ENCODE measurements at places on chromosomes 3 and 15.

DNA sequence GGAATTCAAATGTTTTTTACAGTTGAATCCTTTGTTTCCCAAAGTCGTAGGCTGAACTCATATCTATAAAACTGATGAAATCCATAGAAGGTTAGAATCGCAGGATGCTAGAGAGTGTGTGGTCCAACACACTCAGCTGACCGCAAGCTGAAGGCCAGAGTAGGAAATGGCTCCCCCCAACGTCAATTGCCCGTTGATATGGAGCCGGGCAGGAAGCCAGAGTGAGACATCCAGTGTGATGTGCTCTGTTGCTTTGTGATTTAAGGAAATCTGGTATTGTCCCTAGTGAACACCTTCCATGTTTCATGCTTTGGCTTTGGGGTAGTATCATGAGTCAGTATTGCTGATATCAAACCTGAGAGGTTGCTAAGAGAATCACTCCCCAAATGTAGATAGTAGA, 5.8 kb upstream of the MEX3B start:
- DNase-seq, result no peak

- no peak for DNase-seq
Observed at GRCh38 chr3:77039606-77040171, at the start of gene ROBO2. TSS of gene ROBO2 (plus strand) at chr3:77040099. CDS start at chr3:77040786, 687 bp downstream.

- no peak for DNase-seq
Observed at GRCh38 chr3:137835096-137835495, 71.0 kb downstream of the SOX14 start.

- DNase-seq, result no peak
Observed at GRCh38 chr3:140574375-140574774, 103.5 kb upstream of the TRIM42 start.

DNA sequence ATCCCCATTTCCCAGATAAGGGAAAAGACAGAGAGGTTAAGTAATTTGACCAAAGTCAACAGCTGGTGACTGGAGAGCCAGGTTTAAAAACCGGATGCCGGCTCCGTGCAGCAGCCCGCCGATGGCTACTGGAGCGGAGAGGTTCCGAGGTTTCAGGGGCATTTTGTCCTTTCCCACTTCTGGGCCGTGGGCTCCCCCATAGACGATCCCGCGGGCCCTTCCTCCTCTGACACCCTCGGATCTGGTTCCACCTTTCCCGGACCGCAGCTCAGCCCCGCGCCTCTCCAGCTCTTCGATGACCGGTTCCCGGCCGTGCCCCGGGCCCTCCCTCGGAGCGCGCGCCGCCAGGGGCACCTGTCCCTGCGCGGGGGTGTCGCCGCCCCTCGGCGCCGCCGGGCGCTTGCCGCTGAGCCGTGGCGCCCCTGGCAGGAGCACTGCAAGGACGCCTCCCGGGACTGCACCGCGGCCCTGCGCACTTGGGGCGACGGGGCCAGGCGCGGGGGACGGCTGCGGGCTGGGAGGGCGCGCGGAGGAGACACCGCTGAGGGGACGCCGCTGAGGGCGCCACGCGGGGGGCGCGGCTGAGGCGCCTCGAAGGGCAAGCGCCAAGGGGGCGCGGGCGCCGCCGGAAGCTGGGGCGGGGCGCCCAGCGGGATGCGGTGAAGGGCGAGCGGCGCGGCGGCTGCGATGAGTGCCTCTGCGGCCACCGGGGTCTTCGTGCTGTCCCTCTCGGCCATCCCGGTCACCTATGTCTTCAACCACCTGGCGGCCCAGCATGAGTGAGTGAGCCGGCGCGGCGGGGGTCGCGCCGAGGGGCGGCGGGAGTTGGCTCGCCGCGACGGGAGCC, at the start of gene TM6SF1:
Gene TM6SF1, plus strand, starts transcription at position 652 of the 847 bp plus-strand sequence. Its CDS starts 36 bp downstream, at position 688.
- DNase-seq, result no peak

DNA sequence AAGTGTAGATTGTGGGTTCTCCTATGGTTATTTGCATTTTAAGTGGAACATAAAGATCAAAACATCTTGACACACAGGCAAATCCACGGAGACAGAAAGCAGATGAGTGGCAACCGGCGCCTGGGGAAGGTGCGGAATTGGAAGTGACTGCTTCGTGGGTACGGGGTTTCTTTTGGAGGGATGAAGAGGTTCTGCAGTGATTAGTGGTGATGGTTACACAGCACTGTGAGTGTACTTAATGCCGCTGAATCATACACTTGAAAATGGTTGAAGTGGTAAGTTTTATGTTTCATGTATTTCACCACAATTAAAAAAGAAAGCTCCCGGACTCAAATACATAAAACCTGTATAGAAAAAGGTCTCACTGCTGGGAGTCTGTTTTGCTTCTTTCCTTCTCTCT, 18.5 kb upstream of the VPS33B start:
- no peak for DNase-seq

DNA sequence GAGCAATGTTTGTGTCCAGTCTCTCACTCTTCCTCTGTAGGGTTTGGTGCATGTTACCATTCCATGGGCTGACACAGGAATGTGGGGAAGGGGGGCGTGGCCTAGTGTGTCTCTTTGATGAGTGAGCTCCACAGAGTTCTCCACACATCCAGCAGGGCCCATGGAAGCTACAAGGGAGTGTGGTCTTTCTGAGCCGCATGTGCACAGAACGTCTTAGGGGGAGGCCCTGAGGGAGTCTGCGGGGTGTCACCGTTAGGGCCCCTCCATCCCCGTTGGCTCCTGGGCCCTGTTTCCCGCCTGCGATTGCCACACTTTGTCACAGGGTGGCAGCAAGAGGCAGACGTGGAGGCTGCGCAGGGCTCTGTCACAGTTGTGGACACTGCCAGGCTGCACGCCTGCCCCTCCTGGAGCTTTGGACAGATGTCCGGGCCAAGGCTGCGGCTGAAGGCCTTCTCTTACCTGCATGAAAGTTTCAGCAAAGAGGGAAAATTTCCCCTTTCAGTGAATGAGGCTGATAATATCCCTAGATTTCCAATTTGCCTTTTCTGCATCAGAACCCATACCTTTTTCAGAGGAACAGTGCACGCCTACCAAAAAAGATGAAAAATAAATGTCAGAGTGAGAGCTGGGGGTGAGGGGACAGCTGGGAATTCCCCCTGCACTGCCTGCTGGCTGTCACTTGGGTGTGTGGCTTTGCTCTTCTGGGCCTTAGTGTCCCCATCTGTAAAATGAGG, 24.3 kb downstream of the CACNA2D3 start:
- DNase-seq, result no peak

DNA sequence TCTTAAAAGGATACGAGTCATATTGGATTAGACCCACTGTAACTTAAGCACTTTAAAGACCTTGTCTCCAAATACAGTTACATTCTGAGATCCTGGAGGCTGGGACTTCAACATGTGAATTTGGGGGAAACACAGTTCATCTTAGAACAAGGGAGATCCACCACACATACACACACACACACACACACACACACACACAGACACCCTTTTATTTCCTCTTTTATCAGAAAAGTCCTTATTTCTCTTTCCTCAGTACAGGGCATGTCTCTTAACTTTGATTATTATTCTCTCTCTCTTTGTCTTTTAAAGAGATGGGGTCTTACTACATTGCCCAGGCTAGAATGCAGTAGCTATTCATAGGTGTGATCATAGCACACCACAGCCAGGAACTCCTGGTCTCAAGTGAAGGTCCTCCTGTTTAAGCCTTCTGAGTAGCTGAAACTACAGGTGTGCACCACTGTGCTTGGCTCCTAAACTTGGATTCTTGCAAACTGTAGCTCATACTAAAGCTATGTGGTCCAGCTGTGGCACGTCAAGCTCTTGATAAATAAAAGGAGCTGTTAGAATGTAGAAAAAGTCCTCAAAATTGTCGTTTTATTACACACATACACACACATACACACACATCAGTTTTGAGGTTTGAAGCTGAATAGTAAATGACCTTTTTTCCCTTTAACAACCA, 7.4 kb downstream of the GOLM2 start:
- no peak for DNase-seq

DNA sequence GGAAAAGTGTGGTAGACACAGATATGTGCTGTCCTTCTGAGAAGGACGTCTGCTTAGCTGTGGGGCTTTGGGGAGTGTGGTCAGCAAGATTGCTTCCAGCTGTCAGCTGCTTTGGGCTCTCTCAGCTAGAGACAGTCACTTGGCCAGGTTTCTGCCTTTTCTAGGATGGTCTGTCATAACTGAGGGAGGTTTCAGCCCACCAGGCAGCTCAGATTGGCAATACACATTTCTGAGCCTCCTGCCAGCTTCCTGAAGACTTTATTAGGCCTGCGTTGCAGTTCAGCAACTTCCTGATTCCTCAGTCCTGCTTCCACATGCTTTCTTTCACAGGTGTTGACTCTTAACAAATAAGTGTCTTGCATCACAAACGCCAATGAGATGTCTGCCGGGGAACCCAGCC, 286.5 kb downstream of the SQOR start:
- no peak for DNase-seq

DNA sequence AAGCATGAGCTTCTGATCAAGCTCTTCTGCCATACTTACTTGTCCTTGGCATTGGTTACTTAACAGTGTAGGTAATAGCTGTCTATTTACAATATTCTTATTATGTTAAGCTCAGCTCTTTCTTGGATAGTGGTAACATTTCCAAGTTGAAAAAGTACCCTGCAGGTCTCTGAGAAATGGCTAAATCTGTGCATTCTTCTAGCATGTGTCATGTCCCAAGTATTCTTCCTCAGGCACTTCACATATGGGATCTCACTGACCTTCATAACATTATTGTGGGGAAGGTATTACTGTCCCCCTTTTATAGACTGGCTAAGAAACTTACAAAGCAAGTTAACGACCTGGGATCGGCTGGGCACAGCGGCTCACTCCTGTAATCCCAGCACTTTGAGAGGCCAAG, 236.1 kb downstream of the RORA start:
- no peak for DNase-seq

DNA sequence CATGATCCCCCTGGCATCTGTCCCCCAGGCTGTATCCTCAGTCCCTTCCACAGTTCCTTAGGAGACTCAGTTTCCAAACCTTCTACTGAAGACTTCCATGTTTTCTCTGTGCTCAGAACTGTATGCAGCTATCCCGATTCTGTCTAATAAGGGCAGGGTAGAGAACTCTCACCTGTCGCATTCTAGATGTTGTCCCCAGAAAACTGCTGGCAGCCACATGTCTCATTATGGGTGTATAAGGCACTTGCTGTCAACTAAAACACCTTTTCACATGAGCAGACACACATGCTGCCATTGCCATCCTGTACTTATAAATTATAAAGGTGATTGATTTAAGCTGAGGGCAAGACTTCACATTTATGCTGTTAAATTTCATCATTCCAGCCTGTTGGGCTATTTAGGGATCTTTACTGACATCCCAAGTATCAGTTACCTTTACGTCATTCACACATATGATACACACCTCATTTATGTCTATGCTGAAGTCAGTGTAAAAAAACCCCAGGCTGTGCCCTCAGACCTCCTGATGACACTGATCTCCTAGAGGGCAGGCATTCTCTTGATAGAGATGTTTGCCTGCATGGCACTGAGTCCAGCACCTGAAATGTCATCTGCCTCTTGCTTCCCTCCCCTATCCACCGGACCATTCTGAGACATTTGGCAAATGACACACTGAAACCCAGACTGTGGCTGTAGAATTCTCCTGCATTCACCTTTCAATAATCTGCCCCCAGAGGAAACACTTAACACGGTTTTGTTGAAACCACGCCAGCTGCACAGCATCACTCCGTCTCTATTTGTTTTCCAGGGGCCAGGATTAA, 35.8 kb downstream of the BTD start:
- DNase-seq, result no peak

DNA sequence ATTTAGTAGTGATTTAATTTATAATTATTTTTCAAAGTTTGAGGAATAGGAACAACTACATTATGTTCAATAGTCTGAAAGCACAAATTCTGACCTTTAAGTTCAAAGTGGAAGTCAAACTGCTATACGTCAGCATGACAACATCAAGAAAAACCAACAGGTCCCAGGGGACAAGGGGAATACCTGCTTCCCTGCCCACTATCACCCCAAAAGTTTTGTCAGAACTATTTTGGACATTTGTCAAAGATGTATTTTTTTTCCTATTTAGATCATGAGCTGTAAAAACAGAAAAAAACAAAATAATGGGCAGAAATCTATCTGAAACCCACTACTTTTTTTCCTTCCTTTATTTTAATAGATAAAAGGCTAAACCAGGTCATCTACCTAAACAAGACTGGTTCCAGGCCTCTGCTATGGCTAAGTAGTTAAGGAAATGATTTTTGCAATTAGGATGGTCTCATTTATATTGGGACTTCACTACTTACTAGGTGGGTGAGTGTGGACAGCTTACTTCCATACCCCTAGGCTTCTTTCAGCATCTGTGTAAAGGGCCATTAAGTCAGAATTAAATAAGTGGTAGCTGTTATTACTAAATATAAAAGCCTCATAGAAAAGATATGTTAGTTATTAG, 746.3 kb downstream of the FHIT start:
- no peak for DNase-seq

GRCh38 chr3:38254872-38255271, 10.7 kb upstream of the SLC22A13 start:
- no peak for DNase-seq

DNA sequence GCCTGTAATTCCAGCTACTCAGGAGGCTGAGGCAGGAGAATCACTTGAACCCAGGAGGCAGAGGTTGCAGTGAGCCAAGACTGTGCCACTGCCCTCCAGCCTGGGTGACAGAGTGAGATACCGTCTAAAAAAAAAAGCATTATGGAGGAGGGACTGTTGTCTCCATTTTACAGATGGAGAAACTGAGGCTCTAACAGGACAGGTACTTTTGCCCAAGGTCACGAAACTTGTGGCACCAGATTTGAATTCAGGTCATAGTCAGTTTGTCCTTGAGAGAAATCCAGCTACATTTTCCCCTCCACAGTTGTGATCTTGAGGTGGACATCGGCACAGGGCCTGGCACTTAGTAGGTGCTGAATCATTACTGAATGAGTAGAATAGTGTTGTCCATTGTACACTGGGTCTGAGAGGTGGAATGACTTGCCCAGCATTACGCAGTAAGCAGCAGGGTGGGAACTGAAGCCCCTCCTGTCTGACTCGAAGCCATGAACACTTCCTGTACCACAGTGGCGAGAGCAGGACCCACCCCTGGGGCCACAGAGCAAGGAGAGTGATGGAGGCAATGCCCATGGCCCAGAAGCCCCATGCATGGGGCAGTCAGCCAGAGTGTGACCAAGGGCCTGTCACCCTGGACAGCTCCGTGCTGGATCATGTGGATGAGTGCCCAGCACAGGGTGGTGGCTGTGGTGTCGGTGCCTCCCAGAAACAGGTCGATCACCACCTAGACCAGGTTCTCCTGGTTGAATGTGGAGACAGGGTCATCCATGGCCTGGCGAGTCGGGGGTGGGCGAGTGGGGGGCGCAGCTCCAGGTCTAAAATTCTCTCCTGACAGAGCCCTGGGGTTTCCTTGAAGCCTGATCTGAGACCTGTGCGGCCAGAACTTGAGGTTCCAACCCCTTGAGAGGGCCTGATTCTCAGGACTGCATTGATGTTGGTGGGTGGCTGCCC, 20.4 kb upstream of the PARL start:
- no peak for DNase-seq

GRCh38 chr15:76059320-76060117, at the start of gene TMEM266:
TSS of gene TMEM266 (plus strand) at chr15:76059985. CDS start at chr15:76134264, 74,279 bp downstream.
- no peak for DNase-seq

DNA sequence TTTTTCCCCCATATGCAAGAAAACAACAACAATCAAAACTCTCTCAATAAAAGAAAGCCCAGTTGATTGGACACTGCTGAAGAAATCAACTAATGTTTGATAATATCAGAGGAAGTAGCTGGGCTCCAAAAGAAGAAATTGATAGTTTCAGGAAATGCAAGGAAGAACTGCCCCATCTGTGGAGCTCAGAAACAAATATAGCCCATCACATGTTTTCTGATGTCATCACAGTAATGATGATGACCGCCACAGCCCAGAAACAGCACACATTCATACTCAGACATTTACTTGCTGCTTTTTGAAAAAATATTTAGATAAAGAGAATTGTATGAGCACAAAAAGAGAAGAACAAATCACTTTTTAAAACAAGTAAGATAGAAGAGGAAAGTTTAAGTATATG, 67.6 kb downstream of the GOLIM4 start:
- no peak for DNase-seq
